ENCODE measurements at places on chromosomes 4 and X.

GRCh38 chrX:38675856-38676255 lies 114.5 kb downstream of the TSPAN7 start:
- no peak for DNase-seq

GRCh38 chrX:11836284-11836683 lies 78.2 kb downstream of the MSL3 start:
- no peak for DNase-seq

- no peak for DNase-seq
These were observed 221.3 kb downstream of the STIM2 start for GRCh38 chr4:27081675-27082586.

DNA sequence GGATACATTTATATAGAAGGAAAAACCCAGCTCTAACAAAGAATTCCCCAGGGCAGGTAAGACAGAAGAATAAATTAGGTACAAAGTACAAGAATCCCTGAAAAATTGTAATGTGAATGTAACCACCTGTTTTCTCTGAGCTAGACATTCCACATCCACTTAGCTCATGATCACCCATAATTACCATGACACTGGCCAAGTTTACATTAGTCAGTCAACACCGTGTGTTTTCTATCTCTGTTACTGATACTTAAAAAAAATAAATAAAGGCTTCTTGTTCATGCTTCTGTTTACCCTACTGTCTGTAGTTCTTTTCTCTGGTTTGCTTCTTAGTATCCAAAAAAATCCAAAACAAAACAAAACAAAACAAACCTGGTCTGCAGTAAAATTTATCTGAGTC lies 66.0 kb downstream of the CBLL2 start:
- no peak for DNase-seq

- DNase-seq = no peak
These were observed 7.7 kb downstream of the HAND2 start for GRCh38 chr4:173522160-173522950.

- no peak for DNase-seq
These were observed 361.5 kb upstream of the HS3ST1 start for GRCh38 chr4:11790230-11790629.

- DNase-seq = no peak
These were observed 25.0 kb downstream of the CRMP1 start for GRCh38 chr4:5867866-5868265.
